Suppressor macrophage treated with lipopolysaccharide for 4 hours (primary cell): ENCODE measurements at places on chromosomes 12 and 14.
A peak's percentile ranks its signal among the peaks of the same experiment; 100 is the strongest.

DNA sequence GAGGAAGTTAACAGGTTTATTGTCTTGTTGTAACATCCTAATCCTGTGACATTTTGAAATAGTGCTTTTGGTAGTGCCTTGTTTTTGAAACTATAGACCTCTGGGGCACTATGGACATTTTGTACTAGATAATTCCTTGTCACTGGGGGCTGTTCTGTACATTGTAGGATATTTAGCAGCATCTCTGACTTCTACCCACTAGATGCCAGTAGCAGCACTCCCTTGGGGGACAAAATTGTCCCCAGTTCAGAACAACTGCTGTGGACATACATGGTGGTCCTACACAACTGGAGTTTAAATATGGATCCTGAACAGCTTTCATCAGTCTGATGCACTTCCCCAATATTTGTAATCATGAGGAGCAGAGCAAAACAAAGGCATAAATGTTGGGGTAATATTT is 264.7 kb downstream of the RAD51B start:
- DNase-seq = no peak

DNA sequence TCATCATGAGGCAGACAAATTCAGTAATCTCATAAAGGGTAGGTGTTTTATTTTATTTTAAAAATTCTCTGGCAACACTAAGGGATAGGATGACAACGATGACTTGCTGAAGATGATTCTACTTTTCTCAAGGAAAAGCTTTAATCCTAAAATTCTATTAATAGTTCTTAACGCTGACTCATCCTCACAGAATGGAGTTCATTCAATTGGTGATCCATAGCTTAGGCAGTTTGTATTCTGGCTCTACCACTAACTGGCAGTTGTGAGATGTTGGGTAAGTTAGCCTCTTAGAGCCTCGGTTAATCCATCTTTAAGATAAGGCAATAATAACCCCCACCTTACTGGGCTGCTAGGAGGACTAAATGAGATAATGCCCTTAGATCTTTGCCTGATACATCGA is 116.3 kb downstream of the RTN1 start:
- no peak for DNase-seq

DNA sequence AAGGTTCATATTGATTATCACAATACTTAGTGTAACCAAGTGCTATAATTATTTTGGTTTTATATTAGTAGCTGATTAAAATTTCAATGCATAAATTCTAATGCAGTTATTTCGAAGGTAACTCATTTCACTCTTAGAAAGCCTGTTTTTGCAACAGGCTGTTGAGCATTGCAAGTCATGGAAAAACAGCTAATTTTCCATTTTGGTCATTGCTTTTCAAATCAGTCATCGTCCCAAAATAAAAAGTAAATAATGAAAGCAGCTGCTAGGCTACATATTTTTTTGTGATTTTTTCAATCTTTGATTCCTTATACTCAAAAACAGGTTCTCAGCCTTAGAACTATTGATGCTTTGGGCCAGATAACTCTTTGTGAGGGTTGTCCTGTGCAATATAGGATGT is 22.9 kb downstream of the VEZT start:
- no peak for DNase-seq

DNA sequence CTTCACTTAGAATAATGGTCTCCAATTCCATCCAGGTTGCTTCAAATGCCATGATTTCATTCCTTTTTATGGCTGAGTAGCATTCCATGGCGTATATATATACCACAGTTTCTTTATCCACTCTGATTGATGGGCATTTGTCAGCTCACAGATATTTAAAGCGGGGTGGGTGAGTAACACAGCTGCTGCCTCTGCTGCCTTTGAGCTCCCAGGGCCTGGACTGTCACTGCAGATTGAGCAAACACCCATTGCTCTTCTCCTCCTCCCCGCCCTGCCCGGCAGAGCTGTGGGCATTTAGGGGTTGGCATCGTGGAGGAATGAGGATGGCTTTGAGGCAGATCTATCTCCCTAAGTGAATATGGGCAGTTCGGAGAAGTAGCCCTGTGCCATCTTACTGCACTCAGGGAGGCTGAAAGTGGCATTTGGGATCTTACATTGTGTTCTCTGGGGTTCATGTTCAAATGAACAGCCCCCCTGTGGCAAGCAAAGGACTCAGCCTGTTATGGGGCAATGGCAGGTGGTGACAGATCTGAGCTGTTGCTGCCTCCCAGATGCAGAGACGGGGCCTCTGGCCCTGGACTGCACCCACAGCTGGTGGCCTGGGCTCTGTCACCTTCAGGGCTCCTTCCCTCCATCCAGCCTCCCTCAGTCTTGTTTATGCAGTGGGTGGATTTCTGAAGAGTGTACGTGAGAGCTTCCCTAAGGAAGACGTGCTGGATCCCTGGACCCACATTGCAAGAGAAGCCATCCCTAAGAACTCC is 4.9 kb downstream of the RFLNA start:
- no peak for DNase-seq

- no peak for DNase-seq
Measured at GRCh38 chr12:130127532-130127911, 34.7 kb upstream of the FZD10 start.

GRCh38 chr12:111443586-111443985 is 37.9 kb downstream of the SH2B3 start:
- peak; percentile 92 for DNase-seq
